ENCODE measurements at places on chromosomes 3 and 15.

GRCh38 chr15:40948706-40949473, 4.4 kb upstream of the CHAC1 start:
- no peak for DNase-seq

GRCh38 chr3:183377307-183377959, 51.0 kb downstream of the MCF2L2 start:
- DNase-seq: no peak

DNA sequence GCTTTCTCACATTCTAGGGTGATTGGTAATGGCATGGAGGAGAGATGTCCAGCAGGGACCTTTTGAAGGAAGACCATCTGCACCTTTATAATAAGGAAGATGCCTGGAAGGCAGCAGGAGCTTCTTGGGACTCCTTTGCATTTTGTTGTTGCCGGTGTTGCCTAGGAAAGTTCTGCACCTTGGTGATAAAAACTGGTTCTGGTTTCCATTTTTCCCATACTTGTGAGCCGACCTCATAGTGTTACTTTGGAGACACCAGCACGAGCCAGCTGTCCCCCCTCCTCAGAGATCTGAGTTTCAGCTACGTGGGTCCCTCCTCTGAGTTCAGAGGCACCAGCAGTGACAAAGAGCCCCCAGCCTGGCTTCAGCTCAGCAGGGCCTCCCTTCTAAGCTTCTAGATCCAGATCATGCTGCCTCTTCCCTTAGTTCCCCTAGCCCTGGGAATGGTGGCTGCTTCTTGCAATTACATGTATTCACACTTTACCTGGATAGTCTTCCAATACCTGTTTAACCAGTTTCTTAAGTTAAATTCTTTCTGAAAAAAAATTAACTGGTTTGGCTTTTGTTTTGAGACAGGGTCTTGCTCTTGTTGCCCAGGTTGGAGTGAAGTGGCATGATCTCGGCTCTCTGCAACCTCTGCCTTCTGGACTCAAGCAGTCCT, 18.0 kb upstream of the FSTL1 start:
- no peak for DNase-seq

DNA sequence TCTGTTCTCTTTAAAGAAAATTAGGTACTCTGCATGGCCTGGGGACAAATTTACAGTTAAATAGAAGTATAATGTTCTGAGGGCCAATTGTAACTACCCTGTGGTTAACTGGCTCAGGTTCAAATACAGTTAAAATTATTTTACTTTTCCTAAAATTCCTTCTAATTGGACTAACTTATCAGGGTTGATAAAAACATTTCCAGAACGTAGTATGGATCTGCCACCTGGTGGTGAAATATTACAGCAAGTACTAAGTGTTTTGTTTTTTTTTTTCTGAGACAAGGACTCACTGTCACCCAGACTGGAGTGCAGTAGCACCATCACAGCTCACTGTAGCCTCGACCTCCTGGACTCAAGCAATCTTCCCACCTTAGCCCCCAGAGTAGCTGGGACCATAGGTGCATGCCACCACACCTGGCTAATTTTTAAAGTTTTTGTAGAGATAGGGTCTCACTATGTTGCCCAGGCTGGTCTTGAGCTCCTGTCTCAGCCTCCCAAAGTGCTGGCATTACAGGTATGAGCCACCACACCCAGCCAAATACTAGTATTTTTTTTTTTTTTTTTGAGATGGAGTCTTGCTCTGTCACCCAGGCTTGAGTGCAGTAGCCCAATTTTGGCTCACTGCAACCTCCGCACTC, 29.2 kb downstream of the NEO1 start:
- DNase-seq: no peak

DNA sequence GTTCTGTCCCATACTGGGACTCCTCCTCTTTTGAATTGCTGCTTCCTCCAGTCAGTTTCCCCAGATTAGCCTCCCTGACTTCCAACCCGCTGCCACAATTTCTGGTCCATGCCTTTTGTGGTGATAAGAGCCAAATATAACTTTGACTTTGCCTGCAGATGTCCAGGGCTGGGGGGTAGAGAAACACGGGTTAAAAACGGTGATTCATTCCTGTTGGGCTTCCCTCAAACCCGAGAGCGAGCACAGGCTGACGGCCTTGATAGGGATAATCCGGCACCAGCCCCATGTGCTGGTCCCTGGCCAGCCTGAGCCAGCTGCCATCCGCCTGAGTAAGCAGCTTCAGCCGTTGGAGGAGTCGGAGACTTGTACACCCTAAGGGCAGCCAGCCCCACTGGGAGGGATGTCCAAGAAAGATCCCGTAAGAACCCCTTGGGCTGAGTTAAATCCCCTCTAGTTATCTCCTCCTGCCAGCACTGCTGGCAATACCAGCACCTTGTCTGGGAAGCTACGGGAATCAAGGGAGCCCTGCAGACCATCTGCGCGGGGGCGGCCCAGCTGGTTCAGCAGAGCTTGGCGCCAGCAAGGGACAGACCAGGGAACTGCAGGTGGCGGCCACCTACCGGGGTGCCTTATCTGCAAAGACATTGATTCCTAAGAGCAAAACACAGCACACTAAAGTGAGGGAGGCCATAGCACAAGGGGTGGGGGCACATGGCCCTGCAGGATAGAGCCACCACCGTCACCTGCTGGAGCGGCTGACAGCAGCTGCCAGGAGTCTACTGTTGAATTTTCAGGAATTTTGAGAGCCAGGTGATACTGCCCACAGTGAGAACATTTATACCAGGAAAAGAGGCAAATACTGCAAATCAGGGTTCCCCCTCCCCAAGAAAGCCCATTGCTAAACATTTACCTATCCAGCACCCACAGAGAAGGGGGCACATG, 18.1 kb downstream of the CSPG4 start:
- DNase-seq: no peak

- no peak for DNase-seq
Observed at GRCh38 chr3:86814918-86815655, 175.9 kb downstream of the VGLL3 start.

DNA sequence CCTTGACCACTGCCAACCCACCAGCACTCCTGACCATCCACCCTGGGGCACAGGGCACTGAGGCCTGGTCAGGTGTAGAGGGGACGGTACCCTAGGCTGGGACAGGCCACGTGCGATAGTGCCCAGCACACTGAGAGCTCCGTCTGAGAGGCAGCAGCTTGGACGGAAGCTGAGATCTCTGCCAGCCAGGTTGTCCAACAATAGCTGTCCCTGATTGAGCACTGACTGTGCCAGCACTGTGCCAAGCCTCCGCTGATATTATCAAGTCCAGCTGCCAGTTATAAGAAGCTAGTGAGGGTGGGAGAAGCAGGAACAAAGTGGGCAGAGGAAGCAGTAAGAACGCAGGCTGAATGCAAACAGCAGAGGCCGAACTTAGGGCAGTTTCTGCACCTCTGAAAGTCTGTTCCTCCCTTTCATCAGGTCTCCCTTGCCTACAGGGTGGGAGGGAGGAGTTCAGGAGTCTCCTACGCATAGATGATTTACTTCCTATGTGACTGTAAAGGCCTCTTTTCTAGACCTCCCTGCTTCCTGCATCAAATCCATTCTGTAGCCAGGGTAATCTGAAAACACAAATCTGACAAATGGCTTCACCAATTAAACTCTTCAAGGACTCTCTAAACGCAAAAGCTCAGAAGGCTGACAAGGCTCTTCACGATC, 29.7 kb downstream of the MRPS11 start:
- no peak for DNase-seq

GRCh38 chr3:186802701-186803100, 3.6 kb downstream of the RFC4 start:
- no peak for DNase-seq

GRCh38 chr3:100759950-100760349, 50.7 kb downstream of the TFG start:
- no peak for DNase-seq

- DNase-seq: no peak
Observed at GRCh38 chr3:37913522-37913921, 51.8 kb downstream of the CTDSPL start.

DNA sequence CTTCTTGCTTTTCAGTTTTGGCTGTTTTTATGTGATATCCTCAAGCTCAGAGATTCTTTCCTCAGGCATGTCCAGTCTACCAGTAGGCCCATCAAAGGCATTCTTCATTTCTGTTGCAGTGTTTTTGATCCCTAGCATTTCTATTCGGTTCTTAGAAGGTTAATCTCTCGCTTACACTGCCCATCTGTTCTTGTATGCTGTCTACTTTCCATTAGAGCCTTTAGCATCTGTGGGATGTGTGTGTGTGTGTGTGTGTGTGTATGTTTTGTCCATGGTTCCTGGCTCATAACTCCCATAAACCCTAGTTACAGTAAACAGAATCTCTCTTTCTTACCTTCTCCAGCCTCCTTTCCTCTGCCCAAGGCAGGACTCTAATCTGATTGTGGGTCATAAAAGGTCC, 5.1 kb upstream of the SLC22A13 start:
- no peak for DNase-seq

- no peak for DNase-seq
Observed at GRCh38 chr3:119660474-119661440, at the start of gene POPDC2. TSS of gene POPDC2 (minus strand) at chr3:119660589. CDS start at chr3:119660423, 166 bp downstream.

GRCh38 chr3:14243782-14244181, 65.2 kb downstream of the LSM3 start:
- DNase-seq: no peak

GRCh38 chr3:194782698-194783404, 97.2 kb downstream of the FAM43A start:
- DNase-seq: no peak

DNA sequence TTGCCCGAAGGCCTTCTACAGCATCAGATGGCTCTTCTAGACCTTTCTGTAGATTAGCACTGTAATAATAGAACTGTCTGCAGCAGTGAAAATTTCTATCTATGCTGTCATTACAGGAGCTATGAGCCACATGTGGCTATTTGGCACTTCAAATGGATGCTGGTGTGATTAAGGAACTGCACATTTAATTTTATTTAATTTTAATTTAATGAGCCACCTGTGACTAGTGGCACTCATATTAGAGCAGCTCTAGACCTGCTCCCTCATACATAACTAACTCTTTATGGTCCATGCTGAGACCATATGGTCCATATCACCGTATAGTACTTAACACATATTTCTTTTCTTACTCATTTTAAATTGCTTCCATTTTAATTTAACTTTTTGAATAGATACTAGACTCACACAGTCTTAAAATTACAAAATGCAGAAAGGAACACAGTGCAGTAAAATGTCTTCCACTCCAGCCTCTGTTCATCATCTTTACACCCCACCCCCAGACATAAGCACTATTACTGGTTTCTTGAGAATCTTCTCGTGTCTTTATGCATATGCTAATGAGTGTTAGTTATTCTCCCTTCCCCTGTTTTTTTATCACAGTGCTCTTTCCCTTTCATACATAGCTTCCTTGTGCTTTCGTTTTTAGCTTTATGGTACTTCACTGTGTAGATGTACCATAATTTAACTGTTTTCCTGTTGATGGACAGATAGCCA, 9.6 kb downstream of the LSM3 start:
- DNase-seq: no peak

- DNase-seq: no peak
Observed at GRCh38 chr3:46882377-46883053, 5.0 kb downstream of the PTH1R start.

- no peak for DNase-seq
Observed at GRCh38 chr15:85026304-85027032, 44.8 kb downstream of the PDE8A start.

GRCh38 chr3:134611516-134611915, 39.3 kb downstream of the KY start:
- DNase-seq: no peak

GRCh38 chr3:195802795-195803194, 8.9 kb downstream of the MUC4 start:
- DNase-seq: no peak

GRCh38 chr3:172653004-172653572, 57.8 kb downstream of the NCEH1 start:
- DNase-seq: no peak

DNA sequence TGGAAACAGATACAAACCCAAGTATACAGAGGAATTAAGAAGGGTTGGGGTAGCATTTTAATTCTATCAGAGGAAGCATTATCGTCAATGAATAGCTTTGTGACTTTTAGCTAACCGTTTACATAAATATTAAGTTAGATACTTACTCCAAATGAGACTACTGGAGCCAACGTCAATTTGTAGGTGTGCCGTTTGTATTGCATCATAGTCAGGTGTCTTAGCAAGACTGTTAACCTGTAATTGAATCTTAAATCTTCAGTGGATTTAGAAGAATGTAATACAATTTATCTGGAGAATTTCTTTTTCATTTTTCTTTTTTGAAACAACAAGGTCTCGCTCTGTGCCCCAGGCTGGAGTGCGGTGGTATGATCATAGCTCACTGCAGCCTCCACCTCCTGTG, 55.1 kb downstream of the CRTC3 start:
- DNase-seq: no peak

DNA sequence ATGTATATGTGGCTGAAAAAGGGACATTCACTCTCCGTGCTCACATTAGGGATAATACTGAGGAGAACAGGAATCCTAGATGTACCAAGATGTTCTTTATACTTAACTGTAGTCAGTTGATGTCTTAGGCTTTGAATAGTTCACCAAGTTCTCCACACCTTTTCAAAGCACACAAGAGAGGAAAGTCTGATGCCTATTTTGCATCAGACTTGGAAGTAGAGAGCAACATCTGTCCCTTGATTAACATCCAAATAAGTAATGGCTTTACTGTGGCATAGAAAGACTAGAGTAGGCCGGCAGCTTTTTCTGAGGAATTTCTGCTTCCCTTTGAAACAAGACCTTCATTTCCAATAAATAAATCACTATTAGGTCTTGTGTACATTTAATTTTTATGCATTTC, 34.0 kb downstream of the PIGB start:
- DNase-seq: no peak

DNA sequence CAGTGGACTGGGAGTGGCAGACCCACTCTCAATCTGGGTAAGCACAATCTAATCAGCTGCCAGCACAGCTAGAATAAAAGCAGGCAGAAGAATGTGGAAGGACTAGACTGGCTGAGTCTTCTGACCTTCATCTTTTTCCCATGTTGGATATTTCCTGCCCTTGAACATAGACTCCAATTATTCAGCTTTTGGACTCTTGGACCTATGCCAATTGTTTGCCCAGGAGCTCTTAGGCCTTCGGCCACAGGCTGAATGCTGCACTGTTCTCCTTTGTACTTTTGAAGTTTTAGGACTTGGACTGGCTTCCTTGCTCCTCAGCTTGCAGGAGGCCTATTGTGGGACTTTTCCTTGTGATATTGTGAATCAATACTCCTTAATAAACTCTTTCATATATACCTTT, 477.7 kb upstream of the ZNF385D start:
- no peak for DNase-seq

DNA sequence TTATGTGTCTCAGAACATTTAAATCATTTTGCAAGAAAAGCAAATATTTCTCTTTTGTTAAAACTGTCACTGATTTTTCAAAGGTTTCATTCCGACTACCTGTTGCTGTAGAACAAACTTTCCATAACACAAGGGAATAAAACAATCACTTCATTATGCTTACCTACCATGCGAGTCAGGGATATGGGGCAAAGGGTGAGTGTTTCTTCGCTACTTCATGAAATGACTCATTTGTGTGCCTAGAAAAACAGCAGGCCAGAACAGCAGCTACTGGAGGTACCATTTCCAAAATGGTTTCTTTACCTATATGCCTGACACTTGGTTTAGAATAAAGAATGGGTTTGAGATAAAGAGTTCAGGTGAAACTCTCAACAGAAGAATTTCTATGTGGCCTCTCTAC, 712.5 kb downstream of the PLOD2 start:
- DNase-seq: no peak

GRCh38 chr3:184135911-184136260, 728 bp downstream of the EIF2B5 start:
- no peak for DNase-seq

All from activated effector memory CD4-positive, alpha-beta T cell treated with Interleukin-2 at 50 U/mL for 16 hours (primary cell).